ENCODE measurements at places on chromosomes 1 and 21.

GRCh38 chr1:111793923-111794322 is 38.2 kb downstream of the DDX20 start:
- no peak for DNase-seq

DNA sequence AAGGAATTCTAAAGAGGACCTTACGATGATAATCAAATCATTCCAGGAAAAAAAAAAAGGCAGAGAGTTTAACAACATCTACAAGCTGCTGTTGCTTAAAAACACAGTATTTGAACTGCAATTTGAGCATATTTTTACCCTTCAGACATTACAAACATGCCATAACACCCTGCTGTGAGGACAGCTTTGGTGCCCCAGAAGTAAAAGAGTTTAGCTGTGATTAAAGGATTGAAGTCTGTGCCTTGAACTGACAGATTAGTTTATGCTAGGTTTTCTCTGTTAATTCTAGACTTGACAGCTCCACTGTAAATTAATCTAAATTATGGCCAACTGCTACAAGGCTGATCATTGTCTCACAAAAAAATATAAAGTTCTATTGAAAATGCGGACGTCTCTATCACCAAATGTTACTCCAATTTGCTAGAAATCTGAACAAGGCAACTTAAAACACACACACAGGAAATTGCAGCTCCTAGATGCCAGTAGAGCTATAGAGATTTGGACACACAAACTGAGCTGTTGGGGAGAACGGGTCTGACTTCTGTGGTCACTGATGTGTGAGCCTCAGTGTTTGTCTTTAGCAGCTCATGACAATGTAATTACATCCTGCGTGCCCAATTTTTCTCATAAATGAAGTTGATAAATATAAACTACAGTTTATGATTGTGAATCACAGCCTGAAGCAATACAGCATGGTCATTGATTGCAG is 217.9 kb downstream of the NTNG1 start:
- no peak for DNase-seq

DNA sequence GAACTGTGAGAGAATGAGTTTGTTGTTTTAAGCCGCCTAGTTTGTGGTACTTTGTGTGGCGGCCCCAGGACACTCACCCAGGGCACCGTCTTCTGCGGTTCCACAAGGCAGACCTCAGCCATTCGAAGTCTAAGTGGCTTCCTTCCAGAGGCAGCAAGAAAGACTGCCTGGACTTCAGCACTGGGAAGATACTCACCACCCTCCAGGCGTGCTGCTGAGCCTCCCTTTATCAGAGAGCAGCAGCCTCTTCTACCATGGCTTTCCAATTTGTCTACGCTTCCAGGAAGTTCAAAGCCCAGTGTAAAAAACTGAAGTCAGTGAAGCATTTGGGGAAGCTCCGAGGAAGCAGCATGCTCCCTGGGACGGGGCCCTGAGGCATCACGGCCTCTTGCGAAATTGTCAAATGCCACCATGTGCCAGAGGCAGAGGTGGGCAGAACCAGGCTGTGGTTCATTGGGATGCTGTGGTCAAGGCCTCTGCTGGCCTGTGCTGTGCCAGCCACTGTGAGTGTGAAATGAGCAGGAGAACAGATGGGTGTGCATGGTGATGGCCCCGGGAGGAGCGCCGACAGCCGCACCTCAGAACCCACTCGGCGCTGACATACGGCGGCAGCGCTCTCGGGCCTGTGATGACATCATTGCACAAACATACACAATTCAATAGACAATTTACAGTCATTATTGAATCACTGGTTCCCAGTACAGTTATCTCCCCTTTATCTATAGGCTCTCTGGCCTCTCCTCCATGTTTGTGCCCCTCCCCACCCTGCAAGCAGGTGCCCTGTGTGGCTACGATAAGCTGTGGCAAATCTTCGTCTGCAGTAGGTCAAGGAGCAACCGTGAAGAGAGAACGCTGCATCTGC is 110.4 kb downstream of the PDE9A start:
- DNase-seq: no peak

- peak; percentile 67 for DNase-seq
Observed at GRCh38 chr1:8794605-8795004, 22.8 kb downstream of the RERE start.

GRCh38 chr1:243595527-243596210 is 254.4 kb downstream of the AKT3 start:
- DNase-seq: no peak
